ENCODE measurements at places on chromosomes 2 and 18.

DNA sequence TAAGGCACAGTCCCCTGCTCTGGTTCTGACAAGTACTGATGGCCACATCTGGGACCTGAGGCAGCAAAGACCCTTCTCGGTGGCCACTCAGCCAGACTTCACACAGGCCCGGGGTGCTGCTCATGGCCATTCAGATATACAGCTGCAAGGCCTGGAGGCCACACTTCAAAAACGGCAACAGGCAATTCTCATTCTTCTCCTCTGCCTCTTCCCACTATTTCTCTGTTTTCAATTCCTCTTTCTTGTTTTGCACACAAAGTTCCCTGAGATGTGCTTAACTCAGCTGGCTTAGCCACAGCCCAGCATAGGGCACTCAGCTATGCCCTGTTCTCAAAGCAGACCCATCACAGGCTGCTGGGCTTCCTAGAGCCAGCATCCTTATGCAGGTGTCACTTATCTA, 29.9 kb downstream of the PTPN18 start:
- DNase-seq: no peak

GRCh38 chr2:159201360-159202063, 85.0 kb downstream of the WDSUB1 start:
- DNase-seq: no peak

DNA sequence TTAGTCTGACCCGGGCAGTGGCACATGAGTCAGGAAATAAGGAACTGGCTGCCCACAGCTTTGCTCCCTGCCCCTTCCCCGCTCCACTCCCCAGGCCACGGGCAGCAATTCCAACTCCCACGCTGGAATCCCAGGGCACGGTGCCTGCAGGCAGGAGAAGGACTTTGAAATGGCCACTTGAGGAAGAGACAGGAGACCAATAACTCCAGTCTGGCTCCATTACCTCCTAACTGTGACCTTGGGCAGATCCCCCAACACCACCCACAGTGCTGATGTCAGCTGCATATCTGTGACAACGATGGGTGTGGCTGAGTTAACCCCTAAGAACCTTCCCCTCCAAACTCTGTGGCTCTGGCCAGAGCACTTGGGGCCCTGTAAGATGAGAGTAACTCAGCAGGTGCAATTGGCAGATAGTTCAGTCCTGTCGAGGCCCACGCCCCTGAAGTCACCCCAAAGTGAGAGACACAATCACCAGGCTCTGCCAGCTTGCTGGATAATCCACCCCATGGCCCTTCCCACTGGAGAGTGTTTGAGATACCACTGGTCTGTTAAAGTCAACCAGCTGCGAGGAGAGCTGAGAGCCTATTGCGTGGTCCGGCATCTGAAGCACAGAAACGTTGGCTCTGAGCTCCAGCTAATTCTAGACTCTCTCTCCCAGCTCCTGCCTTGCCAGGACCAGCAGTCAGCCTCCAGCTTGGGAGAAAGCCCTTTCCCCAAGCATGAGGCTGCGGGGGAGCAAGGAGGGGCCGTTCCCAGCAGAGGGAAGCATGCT, 175.2 kb downstream of the TNS1 start:
- no peak for DNase-seq

GRCh38 chr18:9400197-9400596, 65.6 kb downstream of the TWSG1 start:
- no peak for DNase-seq

DNA sequence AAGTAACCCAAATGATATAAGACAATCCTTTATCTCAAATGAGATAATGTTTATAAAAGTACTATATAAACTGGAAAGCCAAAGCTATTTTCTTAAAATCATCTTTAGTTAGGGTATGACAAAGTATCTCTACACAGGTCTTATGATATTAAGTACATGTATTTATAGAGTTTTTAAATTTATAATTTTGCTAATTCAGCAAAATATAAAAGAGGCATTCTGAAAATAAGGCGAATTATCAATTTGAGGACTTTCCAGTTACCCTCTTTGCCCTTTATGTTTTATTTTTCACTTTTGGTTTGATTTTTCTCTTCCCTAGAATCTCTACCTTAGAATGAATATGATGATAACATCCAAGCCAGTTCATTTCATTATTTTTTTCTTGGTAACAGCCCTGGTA, 115.2 kb downstream of the ZNF521 start:
- no peak for DNase-seq

- DNase-seq: no peak
These were observed 429.2 kb downstream of the LRP1B start for GRCh38 chr2:141701618-141702017.

DNA sequence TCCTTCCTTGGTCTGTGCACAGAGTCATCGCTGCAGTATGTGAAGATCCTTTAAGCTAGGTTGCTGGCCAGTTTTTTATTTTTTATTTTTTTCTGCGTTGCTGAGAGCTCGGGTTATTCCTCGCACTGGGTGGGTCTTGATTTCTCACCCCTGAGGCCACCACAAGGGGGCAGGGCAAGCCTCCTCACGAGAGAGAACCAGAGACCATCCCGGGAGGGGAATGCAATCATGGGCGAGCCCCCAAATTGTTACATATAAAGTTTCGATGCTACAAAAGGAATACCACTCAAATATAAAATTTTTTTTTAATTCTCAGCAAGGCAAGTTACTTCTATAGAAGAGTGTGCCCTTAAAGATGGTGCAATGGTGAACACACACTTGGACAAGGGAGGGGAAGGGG, 24.9 kb downstream of the HTR2B start:
- DNase-seq: no peak

- DNase-seq: no peak
These were observed 189.4 kb downstream of the ARL4C start for GRCh38 chr2:234307322-234307961.

GRCh38 chr2:95301876-95302641, 4.9 kb downstream of the KCNIP3 start:
- no peak for DNase-seq

DNA sequence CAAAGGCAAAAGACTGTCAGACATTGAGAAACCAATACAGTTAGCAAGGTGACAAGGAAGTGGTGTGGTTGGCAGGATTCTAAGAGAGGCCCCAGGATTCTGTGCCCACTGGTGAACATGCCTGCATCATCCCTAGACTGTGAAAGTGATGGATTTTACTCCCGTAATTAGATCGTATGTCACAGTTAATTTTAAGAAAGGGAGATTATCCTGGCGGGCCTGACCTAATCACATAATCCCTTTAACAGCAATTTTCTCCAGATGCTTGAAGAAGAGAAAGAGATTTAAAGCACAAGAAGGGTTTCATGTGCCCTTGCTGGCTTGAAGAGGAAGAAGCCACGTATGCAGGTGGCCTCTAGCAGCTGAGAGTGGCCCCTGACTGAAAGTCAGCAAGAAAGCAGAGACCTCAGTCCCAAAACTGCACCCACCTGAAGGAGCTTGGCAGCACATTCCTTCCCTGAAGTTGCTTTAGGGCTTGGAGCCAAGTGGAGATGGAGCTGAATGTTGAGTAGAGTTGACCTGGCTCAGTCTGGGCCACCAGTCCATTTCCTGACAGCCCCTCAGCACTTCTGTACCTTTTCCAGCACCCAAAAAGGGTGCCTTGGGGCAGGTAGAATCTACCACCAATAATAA, 49.1 kb downstream of the GTF3C3 start:
- DNase-seq: no peak

DNA sequence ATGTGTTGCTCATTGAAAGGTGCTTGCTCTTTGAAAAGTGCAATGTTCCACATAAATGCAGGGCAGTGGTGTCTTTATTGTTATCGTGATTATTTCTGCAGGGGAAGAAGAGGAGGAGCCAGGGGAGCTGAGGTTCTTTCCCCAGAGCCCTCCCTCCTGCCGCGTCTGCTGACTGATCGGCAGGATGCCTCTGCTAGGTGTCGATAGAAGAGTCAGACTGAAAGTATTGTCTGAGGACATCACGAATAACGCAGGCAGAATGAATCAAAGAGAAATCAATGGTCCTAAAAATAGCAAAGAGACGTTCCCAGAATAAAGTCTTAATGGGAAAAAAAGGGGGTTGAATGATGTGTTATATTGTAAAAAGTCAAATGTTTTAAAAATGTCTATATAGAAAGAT, 47.4 kb upstream of the SIX3 start:
- no peak for DNase-seq

DNA sequence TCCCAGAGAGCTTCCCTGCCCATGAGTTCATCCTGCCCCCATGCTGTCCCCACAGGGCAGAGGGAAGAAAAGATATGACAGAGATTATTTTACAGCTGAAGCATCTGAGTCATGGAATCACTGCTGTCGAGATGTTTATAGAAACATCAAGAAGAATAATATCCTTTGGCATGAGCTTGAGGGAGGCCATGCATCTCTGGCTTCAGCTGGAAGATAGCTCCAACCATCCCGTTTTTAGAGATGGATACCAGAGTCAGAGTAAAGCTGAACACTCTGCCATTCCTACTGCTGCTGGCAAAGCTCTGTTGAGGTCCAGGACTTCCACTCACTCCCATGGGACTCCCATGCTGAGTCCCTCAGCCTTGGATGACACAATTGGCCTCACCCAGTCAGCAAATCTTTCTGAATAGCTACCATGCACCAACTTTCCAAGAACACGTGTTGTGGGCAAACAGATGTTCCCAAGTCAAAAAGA, 167.8 kb downstream of the TTC32 start:
- DNase-seq: no peak

DNA sequence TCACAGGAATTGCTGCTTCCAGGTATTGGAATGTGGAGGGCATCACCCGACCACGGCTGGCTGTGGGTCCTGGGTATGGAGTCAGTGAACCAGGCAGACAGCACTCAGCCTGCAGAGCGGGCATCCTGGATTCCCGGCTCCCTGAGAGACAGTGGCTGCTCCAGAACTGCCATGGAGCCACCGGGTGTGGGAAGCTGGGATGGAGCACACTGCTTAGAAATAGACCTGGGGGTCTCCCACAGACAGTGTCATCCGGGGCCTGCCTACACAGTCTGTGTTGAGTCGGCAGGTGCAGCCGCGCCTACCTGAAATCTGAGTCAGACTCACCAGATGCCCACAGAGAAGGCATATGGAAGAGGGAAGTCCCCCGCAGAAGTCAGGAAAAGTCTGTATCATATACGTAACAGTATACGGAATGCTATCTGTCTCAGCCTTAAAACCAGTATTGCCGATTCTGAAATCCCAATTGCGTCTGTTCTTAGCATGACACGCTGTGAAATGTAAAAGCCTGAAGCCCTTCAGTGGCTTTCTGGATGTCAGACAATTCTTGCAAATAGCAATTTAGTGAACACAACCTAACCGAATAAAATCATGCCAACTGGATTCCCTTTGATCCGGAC, 509.7 kb upstream of the MYT1L start:
- DNase-seq: no peak

- no peak for DNase-seq
These were observed 173.8 kb upstream of the SIX3 start for GRCh38 chr2:44767691-44768090.

DNA sequence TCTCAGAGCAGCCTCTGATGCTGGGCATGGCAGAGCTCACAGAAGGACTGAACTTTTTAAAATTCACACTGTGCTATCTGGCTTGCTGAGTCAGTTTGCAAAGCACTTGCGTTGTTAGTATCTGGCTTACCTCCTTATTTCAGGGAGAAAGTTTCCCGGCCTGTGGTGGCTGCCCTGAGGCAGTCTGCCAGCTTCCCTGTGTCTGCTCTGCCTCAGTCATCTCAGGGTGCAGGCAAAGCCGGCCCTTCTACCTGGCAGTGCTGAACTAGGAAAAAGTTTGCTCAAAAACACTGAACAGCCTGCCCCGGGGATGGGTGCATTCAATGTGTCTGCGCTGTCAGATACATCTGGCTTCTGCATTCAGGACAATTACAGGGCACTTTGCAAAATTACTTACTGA, 90.2 kb upstream of the UXS1 start:
- no peak for DNase-seq

- DNase-seq: no peak
These were observed 57.3 kb upstream of the MBOAT2 start for GRCh38 chr2:9060819-9061218.

- DNase-seq: no peak
These were observed 14.7 kb upstream of the BCL11A start for GRCh38 chr2:60567919-60568768.

GRCh38 chr2:209305746-209306196, 118.1 kb upstream of the MAP2 start:
- no peak for DNase-seq

DNA sequence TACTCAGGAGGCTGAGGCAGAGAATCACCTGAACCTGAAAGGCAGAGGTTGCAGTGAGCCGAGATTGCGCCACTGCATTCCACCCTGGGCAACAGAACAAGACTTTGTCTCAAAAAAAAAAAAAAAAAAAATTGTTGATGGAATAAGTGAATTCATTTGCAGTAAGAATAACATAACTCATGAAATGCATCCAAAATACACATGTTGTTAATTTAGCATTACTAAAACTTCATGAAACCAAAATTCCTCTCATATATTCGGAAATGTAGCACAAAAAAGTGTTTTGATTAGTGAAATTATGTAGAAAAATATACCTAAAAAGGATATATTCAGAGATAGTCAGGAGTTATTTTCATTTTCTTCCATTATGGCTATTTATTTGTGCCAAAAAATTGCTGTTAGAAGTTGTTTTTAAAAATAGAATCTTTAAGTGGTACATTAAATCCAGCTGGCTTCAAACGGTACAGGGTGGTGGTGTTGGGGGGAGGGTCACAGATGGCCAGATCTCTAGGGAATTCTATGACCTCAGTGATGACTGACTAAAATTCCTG, 78.2 kb upstream of the UGP2 start:
- no peak for DNase-seq

DNA sequence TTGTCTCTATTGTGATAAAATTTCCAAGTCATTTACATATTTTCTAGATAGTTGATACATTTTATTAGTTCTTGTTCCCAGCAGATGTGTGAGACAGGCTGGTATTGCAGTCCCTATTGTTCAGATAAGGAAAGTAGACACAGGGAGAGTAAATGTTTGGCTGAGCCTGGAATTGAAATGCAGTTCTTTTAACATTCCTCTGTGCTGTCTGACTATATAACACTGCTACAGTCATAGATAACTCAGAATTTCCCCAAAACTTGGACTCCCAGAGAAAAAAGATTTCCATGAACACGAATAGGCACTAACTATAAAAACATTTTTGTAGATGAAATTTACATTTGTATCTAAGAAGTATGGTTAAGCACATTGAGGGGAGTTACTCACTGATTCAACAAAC, 71.4 kb downstream of the PLCL1 start:
- no peak for DNase-seq

- DNase-seq: no peak
These were observed 5.0 kb downstream of the RAX start for GRCh38 chr18:59268127-59268720.

- no peak for DNase-seq
These were observed 2.0 kb upstream of the GAD1 start for GRCh38 chr2:170814533-170815230.

- no peak for DNase-seq
These were observed 144.0 kb downstream of the ZRANB3 start for GRCh38 chr2:135386993-135387392.

- DNase-seq: no peak
These were observed 11.4 kb downstream of the RDH14 start for GRCh38 chr2:18549083-18549482.

GRCh38 chr2:44104855-44105271, 63.8 kb upstream of the PPM1B start:
- DNase-seq: no peak

GRCh38 chr2:119304847-119305246, 61.8 kb downstream of the C2orf76 start:
- no peak for DNase-seq

- DNase-seq: no peak
These were observed 30.3 kb upstream of the GPC1 start for GRCh38 chr2:240405133-240405532.
